ENCODE measurements at places on chromosomes 11 and 22.

GRCh38 chr11:12264361-12264760 is 113.0 kb upstream of the PARVA start:
- DNase-seq: no peak

GRCh38 chr11:102799681-102800340 is 1.9 kb upstream of the MMP1 start:
- no peak for DNase-seq

DNA sequence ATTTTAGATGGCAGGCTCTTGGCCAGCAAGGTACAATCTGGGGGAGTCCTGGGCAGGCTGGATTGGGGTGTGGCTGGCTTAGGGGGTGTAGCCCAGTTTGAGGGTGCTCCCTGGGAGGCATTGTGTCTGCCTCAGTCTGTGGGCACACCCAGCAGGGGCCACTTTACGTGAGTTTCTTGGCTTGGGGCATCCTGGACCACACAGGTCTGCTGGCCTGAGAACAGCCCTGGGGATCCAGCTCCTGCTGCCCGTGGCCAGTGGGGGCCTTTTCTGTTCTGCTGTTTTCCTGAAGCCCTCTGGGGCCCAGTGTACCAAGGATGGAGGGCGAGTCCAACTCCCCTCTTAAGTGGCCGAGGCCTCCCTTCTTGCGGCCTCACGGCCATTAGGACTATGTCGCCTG is 71.9 kb downstream of the MPPED1 start:
- no peak for DNase-seq

- no peak for DNase-seq
Observed at GRCh38 chr11:124277207-124277606, 21.0 kb downstream of the OR8G5 start.

- no peak for DNase-seq
Observed at GRCh38 chr22:31222736-31223135, 10.6 kb downstream of the LIMK2 start.

DNA sequence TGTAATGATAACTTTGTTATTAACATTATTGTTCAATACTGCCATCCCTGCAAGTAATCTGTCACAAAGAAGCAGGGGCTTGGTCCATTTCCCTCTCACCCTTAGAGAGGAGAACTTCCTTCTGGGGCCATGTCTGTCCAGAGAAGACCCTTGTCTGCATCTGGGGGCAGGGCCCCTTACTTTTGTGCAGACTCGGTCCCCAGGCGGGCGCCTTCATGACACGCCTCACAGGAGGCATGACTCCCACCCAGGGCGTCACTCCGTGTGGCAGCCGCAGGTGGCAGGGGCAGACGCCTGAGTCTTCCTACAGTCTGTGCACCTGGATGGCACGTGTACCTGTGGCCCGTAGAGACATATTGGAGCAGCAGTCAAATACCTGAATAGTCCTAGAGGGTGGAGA is 21.8 kb upstream of the B3GAT1 start:
- no peak for DNase-seq

GRCh38 chr11:134733646-134734045 is 321.6 kb upstream of the B3GAT1 start:
- DNase-seq: no peak

DNA sequence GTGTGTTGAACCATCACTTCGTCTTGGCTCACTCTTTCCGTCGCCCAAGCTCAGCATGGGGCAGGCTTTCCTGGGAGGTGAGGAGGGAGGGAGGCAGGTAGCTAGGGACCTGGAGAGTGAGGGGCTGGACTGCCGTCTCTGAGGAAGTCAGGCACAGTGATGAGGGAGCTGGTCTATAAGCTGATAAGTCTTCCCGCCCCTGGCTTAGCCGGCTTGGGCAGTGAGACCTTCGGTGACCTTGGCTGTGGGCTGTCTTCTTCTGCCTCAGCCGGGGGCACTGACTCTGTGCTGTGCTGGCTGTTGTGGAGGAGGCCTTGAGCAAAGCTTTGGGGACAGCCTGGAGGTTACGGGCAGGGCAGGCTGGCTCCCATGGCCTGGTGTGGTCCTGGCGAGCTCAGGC is 18.7 kb downstream of the GNAZ start:
- DNase-seq: no peak

DNA sequence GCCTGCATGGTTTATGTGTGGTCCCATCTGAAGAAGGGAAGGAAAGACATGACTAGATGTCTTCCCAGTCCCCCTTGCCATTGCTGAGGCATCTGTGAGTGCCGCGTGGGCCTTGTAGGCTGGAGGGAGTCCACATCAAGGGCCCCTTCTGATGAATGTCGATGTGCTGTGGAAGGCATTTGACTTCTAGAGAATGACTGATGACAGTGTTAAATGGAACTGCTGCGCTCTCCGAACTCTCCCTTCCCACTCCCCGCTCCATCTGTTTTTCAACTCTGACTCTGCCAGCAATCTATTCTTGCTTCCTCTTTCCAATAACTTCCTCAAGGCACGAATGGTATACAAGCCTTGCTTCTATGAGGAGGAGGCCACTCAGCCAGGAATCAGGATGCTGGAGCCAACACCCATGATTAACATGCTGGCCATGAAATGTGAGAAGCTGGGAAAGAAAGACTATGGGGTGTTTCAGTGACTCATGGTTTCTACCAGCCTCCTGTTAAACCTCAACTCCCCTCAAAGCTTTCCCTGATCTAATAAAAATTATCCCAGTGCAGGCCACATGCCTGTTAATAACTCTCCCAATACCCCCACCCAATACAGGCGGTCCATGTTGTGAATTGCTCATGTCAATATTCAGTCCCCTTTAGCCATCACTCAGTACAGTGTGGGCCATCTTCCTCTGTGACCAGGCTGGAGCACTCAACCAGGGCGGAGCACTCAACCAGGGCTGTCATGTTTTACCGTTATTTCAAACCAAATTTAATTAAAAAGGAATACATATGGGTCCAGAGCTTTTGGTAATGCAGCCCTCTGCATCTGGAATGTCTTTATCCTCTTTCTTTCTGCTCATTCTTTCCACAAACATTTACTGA is 46.4 kb upstream of the TBCEL start:
- DNase-seq: no peak

DNA sequence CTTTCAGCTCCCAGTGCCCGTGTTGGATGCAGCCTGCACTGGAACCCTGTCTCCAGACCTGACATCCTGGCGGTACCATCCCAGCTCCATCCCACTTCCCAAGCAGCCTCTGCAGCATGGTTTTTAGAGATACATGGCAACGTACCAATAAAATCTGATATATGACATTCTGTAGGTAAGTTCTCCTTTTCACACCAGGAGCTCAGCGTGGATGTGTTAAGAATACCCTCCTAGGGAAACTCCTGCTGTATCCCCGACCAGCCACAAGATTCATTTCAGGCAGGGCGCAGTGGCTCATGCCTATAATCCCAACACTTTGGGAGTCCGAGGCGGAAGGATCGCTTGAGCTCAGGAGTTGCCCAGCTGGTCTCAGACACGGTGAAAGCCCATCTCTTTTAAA is 15.4 kb downstream of the APOL5 start:
- DNase-seq: no peak

DNA sequence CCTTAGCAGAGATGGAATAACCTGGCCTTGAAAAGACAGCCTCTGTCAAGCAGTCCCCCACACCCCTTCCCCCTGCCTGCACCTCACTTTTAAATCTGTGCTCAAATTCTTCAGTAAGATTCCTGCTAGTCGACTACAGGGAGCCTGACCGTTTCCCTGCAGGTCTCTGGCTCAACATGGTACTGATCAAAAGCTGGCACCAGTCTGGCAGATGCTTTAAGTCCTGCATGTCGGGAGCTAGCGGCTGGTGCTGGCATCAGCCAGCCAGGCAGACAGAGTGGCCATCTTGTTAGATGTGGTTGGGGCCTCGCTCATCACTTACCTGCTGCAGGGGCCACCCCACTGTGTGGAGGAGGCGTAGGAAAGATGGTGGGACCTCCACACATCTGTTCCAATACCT is 204.4 kb upstream of the SORL1-AS1 start:
- no peak for DNase-seq

DNA sequence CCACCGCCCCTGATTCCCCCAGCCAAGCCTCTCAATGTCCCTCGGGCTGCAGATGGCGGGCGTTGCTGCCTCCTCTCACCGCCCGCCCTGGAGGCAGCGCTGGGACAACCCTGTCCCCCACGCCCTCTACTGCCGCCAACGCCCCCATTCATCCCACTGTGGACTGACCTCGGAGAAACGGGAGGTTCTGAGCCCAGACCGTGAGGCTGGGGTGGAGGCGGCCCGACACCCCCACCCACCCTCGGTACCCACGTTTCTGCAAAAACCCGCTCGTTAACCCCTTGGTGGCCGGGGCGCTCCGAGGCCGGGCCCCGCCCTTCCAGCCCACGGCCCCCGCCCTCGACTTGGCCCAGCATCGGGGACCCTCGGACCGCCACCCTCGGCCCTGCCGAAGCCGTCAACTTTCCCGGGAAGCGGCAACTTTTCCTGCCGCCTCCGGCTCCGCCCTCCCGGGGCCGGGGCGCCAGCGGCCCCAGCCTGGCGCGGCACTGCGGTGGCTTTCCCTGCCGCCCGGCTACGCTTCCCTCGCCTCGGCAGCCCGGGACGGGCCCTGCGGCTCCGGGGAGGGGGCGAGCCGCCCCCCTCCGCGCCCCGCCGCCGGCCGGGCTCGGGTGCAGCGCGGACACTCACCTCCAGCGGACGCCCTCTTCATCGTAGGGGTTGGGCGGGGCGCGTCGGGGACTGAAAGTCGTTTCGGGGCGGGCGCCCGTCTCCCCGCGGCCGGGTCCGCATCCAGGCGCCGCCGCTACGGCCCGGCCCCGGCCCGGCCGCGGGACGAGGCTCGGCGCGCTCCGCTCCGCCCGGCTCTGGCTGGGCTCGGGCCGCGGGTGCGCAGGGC is 458 bp downstream of the RTN4R start:
- DNase-seq: no peak

- no peak for DNase-seq
Observed at GRCh38 chr11:106917973-106918372, 100.3 kb downstream of the GUCY1A2 start.

DNA sequence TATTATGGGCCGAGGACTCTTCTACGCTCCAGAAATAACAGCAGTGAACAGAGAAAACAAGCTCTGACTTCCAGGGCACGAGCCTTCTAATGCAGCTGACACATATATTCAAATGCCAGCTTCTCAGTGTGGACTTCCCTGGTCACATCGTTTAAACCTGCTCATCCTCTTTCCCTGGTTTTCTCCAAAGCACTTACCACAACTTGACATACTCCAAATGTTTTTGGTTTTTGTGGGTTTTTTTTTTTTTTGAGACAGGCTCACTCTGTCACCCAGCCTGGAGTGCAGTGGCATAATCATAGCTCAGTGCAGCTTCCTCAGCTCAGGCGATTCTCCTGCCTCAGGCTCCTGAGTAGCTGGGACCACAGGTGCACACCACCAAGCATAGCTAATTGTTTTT is 105.5 kb downstream of the MICAL3 start:
- no peak for DNase-seq

- no peak for DNase-seq
Observed at GRCh38 chr11:17766590-17766989, 32.0 kb downstream of the KCNC1 start.

DNA sequence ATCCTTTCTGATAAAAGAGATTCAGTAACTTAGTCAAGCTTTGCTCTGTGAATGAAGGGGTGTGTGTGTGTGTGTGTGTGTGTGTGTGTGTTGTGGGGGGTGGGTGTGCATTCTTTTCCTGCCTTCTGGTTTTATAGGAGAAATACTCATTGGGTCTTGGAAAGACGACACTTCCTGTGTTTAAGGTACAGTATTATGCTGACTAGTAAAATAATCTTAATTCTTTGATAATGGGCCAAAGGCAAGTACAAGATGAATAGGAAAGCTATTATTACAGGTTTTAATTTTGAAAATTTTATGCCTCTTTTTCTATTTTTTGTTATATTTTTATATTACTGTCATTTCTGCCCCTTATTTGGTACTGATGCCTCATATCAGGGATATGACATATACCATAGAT is 26.1 kb downstream of the HSD17B12 start:
- DNase-seq: no peak

GRCh38 chr22:43540529-43540923 is 128.7 kb downstream of the MPPED1 start:
- no peak for DNase-seq

- DNase-seq: no peak
Observed at GRCh38 chr11:15882876-15883454, 473.4 kb downstream of the SOX6 start.

GRCh38 chr11:105609341-105609781 is 512 bp upstream of the GRIA4 start:
- DNase-seq: no peak

- DNase-seq: no peak
Observed at GRCh38 chr22:45014654-45015053, 4.8 kb upstream of the PHF21B start.

- DNase-seq: no peak
Observed at GRCh38 chr11:7909585-7910285, 21.3 kb downstream of the OR10A6 start.

DNA sequence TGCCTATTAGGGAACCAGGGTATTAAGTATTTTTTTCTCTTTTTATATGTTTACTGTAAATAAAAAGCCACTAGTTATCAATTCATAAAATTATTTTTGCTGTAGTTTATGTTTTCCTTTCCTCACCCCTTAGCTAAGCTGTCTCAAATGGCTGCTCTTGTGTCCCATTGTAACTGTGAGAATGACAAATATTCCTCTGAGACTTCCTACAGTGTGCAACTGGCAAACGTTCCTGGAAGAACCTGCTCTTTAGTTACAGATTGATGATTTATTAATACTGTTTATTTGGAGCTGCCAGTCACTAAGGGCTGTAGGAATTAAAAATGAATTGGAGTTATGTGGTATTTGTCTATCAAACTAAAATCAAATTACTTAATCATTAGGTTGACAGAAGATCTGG is 675.4 kb upstream of the ARHGAP42 start:
- DNase-seq: no peak

- no peak for DNase-seq
Observed at GRCh38 chr11:115963156-115963555, 458.9 kb upstream of the CADM1 start.

- DNase-seq: no peak
Observed at GRCh38 chr22:37137903-37138665, 11.6 kb downstream of the IL2RB start.

DNA sequence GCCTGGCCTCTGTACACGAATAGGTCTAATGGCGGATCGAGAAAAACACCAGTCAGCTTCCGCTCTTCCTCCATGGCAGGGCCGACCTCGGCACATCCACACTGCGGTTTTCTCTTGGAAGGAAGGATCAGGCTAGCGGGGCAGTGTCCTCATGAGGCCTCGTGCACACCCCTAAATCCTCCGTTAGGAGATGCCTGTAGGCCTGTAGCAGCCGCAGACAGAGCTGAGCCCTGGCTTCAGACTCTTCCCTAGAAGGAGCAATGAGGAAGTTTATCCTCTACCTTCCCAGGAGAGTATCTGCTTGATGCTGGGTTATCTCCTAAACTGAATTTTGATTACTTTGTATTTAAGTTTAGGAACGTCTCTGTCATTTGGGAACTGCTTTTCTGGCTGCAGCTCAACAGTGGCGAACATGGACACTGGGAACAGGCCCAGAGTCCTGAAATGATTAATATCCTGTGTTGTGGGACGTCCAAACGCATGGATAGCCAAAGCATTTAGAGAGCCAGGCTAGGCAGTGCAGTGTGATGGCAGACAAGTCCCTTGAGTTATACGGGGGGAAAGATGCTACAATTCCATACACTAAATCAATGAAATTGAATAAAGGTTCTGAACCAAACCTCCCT is 16.5 kb upstream of the BMAL1 start:
- no peak for DNase-seq

GRCh38 chr11:125833016-125833415 is at the start of gene PATE4:
Gene PATE4 (plus strand): TSS chr11:125833316. CDS start chr11:125833360, 44 bp downstream.
- no peak for DNase-seq
